Activated CD4-positive, alpha-beta T cell treated with anti-CD3 and anti-CD28 coated beads, Interleukin-10, Interleukin-2, amounts not matched to agents 100 ng/mL and 50 ng/mL, durations not matched to agents 16 hours and 8 hours (primary cell): ENCODE measurements at places on chromosomes 7 and 10.
A peak's percentile ranks its signal among the peaks of the same experiment; 100 is the strongest.

GRCh38 chr7:93883078-93883916 lies 7.3 kb downstream of the TFPI2 start:
- no peak for DNase-seq

DNA sequence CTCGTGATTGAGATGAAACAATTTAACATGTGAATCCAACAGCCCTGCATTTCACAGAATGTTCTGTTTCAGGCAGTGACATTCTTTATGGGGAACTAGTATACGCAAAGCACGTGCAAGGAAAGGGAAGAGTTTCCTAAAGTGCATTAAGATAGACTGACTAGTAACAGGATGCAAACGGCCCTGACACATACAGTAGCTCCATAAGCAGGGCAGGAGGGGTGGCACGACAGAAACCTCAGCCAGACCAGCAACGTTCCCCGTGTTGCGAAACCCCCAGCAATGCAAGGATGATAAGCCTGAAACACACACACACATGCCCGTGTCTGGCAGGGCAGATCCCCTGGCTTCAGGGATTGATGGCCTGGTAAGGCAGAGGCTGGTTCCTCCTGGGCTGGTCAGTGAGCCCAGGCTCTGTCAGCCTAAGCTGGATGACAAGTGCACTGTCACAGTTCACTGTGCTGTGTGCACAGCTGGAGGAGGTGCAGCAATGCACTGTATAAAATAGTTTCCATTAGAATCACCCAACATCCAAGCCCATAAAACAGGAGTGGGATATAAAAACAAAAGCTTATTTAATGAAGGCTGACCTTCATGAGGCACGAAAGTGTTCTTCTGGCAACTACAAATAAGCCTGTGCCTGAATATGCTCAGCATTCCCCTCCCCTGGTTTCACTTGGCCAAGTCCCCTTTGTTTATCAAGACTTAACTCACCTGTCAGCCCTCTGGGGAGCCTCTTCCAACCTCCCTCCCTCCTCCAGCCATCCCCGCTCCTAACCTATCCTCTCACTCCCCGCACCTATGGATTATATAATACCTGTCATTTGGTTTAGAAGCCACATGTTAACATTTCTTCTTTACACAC lies 88.8 kb downstream of the GSAP start:
- no peak for DNase-seq

DNA sequence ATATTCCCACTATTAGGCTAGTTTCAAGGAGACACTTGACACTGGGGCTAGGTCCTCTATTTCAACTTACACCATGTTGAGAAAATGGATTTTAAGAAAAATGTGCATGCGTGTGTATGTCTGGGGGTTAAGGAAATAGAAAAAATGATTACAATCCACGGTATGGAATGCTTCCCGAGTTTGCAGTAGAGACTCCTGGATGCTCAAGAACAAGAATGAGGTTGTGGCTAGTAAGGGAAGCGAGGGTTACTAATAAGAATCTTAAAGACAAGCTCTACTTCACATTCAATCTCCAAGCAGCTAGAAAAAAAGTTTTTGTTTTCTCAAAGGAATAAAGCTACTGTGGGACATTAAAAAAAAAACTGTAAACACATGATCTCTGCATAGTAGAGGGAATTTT lies 54.7 kb downstream of the ANK3 start:
- DNase-seq, result no peak

DNA sequence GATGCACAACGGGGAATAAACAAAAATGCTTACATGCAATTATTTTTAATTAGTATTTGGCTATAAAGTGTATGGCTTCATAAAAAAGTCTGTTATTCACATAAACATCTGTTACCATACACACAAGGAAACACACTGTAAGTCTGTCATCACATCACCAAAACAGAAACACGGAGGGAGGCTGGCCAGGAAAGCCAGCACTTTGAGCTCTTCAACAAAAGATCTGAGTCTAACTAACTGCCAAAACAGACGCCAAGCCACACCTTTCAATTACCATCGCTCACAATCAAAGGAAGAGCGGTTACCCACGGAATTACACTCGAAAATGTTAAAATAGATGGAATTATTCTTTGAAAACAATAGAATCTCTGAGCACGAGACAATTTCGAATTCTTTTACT lies 49.2 kb upstream of the MGMT start:
- DNase-seq, result no peak

DNA sequence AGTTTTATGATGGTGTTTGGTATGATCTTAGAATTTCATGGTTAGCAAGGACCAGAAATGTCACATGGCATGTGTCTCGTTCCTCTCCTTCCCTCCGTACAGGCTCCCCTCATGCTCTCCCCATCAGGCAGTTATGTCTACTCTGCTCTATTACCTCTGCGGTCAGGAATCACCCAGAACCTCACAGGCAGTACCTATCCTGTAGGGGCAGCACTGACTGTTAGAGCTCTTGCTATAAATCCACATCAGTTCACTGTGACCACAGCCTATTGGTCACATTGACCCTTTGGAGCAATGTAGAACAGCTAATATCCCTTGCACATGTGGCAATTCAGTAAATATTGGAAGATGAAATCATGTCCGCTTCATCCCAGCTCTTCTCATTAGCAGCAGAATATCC lies 151.8 kb downstream of the WNT2 start:
- DNase-seq, result no peak

GRCh38 chr10:75959209-75959608 lies 527.8 kb downstream of the LRMDA start:
- DNase-seq, result no peak

DNA sequence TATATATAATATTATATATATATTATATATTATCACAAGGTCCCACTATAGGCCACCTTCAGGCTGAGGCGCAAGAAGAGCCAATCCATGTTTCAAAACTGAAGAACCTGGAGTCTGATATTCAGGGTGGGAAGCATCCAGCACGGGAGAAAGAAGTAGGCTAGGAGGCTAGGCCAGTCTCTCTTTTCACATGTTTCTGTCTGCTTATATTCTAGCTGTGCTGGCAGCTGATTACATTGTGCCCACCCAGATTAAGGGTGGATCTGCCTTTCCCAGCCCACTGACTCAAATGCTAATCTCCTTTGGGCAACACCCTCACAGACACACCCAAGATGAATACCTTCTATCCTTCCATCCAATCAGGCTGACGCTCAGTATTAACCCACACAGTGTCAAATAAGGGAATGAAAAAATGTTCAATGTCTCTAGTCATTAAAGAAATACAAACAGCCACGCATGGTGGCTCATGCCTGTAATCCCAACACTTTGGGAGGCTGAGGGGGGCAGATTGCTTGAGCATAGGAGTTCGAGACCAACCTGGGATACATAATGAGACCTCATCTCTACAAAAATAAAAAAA lies 135.4 kb upstream of the PCBD1 start:
- no peak for DNase-seq

- no peak for DNase-seq
Measured at GRCh38 chr7:27678617-27679260, 16.1 kb upstream of the HIBADH start.

DNA sequence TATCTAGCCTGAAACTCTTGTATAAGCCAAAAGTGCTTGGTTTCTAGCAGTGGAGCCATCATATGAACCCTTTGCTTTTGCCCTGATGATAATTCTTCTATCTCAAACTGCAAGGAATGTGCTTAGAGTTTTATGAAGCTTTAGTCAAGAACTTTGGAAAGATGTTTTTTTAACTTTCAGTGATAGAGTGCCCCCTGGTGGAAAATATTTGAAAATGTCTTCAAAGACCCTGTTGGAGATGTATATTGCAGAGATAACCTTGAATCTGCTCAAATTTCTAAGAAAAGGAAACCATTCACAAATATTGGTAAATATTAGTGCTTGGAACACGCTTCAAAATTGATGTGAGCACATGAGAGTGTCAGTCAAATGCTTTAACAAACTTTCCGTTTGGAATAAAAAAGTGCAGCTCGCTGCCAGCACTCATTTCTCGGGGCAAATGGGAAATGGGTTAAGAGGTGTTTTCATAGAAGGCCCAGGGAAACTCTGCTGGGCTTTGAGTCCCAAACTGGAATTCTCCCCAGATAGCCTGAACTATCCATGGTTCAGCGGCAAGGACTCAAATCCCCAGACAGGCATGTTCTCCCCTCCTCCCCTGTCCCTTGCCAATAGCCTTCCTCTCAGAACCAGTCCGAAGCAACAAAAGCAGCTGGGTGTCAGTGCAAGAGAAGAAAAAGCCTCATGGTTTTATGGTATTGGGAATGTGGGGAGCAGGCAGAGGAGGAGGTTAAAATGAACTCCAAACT lies 129.3 kb downstream of the MYOF start:
- peak; percentile 51 for DNase-seq

DNA sequence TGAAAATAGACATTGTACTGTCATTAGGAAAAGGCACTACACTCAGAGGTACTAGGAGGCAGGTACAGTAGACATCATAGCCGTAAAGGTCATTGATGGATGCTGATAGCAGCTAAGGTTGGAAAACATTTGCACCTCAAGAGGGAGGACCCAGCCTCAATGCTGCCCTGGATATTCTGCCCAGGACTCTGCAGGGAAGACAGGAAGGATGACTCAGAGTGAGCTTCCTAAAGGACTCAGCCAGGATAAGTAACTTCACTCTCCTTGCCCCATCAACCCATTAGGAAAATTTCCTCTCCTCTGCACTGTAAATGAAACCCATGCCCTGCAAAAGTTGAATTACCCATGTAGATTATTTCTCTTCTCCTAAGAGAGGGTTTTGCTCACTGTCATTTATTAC lies 617.9 kb upstream of the MKI67 start:
- no peak for DNase-seq

DNA sequence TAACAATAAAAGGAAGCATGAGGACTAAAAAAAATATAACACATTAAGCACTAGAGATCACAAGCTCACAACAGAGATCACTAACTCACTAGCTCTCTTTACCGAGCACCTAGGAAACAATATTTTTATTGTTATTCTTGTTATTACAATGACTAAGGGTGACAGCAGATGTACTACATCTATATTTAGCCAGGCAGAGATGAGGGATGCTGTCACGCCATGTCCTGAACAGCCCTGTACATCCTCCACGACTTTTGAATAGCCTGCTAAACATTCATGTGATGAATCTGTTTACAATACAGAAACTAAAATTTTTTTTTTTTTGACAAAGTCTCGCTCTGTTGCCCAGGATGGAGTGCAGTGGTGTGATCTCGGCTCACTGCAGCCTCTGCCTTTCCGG lies 22.7 kb downstream of the FAM133B start:
- DNase-seq, result no peak

DNA sequence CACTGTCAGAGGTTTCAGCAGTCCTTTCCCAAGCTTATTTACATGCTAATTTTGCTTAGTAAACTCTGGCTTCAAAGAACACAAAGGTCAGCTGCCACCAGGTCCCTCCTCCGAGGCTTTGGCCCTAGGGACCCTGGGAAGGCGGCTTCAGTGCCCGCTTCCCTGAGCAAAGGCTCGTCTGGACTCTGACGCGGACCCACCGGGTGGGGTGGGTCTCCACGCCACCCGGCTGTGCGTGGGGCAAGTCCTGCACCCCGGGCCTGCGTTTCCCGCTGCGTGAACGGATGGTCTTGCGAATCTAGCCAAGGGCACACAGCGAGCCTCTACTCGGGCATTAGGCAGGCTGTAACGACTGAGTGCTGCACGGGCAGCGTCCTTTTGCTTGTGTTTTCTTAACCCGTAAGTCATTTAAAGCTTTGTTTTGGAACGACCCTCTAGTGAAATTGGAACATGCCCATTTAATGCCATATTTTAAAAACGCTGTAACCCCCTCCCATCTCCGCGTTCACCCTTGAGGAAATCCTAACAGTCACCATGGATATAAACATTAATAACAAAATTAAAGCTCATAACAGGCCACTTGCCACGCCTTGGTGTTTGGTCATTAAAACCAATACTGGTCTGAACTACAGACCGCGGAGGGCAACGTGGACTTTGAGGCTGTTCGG lies 828 bp downstream of the BNIP3 start:
- DNase-seq, result no peak

DNA sequence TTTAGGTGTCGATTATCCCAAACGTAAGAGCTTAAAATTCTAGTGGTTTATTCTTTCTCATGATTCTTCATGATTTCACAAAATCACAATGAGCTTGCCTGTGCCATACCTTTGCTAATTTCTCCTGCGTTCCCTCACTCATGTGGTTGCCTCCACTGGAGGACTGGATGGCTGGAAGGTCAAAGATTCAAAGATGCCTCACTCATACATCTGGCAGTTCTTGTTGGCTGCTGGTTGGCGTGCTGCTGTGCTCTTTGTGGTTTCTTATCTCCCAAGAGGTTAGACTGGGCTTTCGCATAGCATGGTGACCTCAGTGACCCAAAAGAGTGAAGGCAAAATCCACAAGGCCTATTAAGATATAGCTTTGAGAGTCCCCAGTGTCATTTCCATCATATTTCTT lies 877.6 kb upstream of the AUTS2 start:
- no peak for DNase-seq

- DNase-seq, result no peak
Measured at GRCh38 chr7:800692-801091, 31.6 kb upstream of the SUN1 start.

GRCh38 chr10:36669615-36670352 lies 455.6 kb upstream of the ANKRD30A start:
- DNase-seq, result no peak

- no peak for DNase-seq
Measured at GRCh38 chr10:28738200-28738599, 60.9 kb downstream of the BAMBI start.

- no peak for DNase-seq
Measured at GRCh38 chr10:126405239-126405775, 17.0 kb upstream of the ADAM12 start.

- DNase-seq, result no peak
Measured at GRCh38 chr10:104766341-104766740, 125.3 kb downstream of the SORCS3 start.

- DNase-seq, result no peak
Measured at GRCh38 chr10:19817231-19817933, 1.1 kb downstream of the PLXDC2 start.

- no peak for DNase-seq
Measured at GRCh38 chr10:72242675-72243074, 26.6 kb upstream of the ASCC1 start.

GRCh38 chr7:45601094-45601493 lies 26.9 kb downstream of the ADCY1 start:
- no peak for DNase-seq

DNA sequence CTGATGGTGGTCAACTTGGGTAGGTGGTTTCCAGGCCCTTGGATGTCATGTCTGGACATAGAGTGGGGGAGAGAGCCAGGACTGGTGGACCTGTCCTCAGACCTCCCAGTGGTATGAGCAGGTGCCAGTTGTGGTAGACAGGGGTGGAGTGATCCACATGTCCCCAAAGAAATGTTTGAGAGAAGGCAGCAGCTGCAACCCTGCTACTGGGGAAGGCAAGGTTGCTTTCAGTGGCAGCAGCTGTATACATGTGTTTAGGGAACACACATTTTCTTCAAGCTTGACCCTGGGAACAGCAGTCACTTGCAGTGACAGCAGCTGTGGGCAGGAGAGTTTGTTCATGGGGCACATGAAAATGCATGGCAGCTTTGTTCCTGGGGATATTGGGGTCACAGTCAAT lies 882.6 kb upstream of the C7orf33 start:
- no peak for DNase-seq

- no peak for DNase-seq
Measured at GRCh38 chr10:77530011-77530410, 107.6 kb downstream of the KCNMA1 start.
